ENCODE measurements at places on chromosomes 7 and 10.

DNA sequence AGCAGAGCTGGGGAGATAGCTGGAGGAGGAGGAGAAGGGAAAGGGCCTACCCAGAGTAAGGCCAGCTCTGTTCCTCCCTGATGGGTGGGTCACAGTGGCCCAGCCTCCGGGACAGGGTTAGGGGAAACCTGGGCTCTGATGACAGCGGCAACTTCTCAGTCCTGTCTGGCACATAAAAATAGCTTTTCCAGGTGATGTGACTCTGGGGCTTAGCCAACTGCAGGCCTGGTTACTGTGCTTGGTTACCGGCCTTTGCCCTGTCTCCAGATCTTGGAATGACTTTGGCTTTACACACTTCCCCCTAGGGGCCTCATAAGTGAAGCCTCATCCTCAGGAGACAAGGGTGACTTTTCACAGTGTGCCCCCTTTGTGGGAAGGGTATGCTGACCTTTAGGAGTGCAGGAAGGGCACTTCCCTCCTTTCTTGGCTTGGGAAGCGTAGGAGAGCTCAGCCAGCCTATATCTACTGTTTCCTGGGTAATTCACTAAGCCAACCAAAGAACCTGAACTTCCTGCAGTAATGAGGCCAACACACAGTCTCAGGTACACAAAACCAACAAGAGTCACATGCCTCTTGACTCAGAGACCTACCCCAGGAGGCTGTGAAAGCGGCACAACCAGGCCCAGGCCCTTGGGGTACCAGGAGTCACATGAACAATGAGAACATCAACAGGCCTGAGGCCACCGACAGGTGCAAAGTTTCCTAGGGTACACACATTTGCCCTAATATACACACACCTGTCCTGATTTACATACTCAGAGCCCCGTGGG lies 11.7 kb upstream of the HILPDA start:
- no peak for DNase-seq

GRCh38 chr10:50590935-50591334 lies 32.8 kb downstream of the SGMS1 start:
- no peak for DNase-seq

DNA sequence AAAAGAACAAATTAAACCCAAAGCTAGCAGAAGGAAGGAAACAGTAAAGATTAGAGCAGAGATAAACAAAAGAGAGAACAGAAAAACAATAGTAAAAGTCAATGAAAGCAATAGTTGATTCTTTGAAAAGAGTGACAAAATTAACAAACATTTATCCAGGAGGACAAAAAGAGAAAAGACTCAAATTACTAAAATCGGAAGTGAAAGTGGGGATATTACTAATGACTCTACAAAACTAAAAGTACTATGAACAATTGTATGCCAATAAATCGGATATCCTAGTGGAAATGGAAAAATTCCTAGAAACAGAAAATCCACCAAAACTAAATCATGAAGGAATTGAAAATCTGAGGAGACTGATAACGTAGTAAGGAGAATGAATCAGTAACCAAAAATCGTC lies 96.3 kb downstream of the SNX13 start:
- DNase-seq, result no peak

GRCh38 chr10:119521443-119522204 lies 20.9 kb downstream of the RGS10 start:
- no peak for DNase-seq

GRCh38 chr7:151389768-151390597 lies 19.9 kb downstream of the WDR86 start:
- DNase-seq, result no peak

GRCh38 chr10:119812684-119813083 lies 60.0 kb downstream of the MCMBP start:
- no peak for DNase-seq

- no peak for DNase-seq
Measured at GRCh38 chr7:131164025-131164925, 163.4 kb upstream of the MKLN1 start.

DNA sequence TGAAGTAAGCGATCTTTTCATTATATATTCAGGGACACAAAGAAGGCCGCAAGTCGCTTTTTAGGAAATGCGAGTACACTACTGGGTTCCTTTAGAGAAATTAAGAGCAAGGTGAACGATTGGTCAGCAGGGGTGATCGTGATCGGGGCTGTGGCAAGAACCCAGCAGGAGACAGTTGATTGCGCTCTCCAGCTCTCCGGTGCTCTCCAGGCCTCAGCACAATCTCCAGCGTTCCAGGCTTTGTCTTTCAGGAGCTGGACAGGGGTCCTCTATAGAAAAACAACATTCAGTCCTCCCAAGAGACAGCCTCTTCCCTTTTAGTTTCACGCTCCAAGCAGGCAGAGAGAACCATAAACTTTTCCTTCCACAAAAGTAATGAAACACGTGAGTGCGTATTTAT lies 170.5 kb upstream of the KLF6 start:
- peak; percentile 23 for DNase-seq

GRCh38 chr10:33732161-33732680 lies 397.8 kb upstream of the NRP1 start:
- no peak for DNase-seq

DNA sequence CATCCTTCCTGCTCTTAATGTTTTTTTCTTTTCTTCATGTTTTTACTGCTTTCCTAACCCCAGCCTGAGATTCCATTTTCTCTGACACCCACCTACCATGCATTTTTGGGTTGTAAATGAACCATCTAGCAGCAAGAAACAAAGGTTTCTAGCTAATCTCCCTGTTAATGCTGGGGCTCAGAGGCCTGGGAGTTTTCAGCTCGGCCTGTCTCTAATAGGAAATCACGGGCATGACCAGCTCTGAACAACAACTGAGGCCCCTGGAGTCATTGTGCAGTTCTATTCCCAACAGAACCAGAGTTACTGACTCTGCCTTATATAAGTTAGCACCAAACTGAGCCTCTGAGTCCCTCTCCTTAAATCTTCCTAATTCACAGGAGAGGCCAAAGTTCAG lies 134.8 kb downstream of the CFAP58 start:
- no peak for DNase-seq

- no peak for DNase-seq
Measured at GRCh38 chr7:27551803-27552400, 110.8 kb downstream of the HIBADH start.

DNA sequence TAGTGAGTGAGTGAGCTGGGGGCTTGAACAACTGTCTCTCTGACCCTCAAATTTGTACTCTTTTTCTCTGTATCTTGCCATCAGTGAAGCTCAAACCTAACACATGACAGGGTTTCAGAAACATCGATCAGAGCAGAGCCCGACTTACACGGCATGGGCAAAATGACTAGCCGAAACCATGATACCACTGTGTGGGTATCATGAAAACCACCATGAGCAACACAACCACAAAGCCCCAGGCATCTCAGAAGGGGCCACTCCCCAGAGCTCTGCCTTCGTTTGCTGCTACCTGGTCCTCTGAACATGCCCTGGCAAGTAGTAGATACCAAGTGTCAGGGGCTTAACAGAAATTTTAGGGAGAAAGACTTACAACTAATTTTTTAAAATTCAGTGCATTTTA lies 308.5 kb downstream of the WDR11 start:
- DNase-seq, result no peak

DNA sequence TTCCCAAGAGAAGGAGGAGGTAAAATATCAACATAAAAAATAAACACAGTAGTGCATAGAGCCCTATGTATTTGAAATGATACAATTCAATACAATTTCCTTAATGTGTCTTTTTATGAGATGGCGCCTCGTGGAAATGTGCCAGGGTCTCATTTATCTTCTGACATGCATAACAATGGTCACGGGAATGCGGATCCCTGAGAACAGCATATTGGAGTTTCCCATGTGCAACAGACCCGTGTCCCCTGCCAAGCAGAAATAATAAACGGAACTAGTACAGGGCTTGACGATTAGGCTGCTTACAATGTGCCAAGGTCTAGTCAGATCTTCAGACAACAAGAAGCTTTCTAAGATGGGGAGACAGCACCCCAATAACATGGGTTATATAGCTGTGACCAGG lies 217.9 kb downstream of the ARHGAP21 start:
- DNase-seq, result no peak

- DNase-seq, result no peak
Measured at GRCh38 chr10:19705250-19705649, 111.0 kb upstream of the PLXDC2 start.

DNA sequence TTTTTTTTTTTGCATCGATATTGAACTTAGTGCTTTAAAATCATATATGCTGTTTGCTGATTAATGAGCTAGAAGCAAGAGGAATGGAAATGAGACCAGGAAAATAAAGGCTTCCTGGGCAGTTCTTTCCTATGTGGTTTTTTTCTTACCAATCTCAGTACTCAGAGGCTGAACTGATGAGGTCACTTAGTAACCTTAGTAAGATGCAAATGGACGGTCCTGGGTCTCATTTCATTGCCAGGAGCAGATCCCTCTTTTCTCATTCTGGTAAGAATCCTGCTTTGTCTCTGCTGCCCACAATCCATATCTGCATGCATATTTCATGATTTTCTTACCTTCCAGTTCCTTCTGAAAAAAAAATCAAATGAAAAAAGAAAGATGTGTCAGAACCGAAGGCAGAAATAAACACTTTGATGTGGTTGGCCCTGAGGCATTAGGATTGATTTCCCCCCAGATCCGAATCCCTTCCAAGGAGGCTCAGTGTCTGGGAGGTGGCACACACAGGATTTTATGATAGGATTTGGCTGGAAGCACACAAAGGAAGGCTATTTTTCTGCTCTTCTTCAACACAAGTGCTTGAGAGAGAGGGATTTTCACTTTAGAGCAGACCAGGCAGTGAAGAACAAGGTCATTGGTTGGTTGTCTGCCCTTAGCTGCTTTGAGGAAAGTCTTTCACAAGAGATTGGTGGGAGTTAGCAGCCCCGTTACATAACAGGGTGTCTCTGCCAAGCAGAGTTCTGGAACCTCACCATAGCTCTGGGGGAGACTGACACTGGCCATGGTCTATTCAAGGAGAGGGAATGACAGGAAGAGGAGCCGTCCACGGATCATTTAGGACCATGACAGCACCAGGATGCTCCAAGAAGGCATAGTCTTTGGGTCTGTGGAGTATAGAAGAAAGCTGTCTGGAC lies 150.0 kb downstream of the CAMK1D start:
- DNase-seq, result no peak

DNA sequence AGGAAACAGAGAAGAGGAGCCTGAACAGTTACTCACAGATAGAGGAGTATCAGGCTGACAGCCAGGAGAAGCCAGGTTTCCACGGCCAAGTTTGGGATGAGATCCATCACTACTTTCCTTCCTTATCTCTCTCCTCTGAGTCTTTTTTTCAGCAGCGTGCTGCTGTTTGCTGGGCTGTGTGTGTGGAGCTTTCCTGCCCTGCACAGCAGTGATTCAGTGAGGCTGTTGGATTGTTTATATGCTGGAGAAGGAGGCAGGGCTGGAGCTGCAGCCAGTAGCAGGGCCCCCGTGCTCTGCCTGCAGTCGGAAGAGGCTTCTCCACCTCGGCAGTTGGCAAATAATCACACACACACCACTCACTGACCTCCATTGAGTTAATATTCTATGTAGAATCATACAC lies at the start of gene CYP3A7:
Gene CYP3A7, minus strand, starts transcription at position 210 of the 400 bp plus-strand sequence. Its CDS starts 103 bp downstream, at position 107.
- DNase-seq, result no peak

GRCh38 chr7:50660830-50661175 lies 95.6 kb upstream of the DDC start:
- no peak for DNase-seq

GRCh38 chr7:44461387-44461786 lies 29.1 kb downstream of the NUDCD3 start:
- no peak for DNase-seq

- no peak for DNase-seq
Measured at GRCh38 chr7:26594553-26594952, 269.8 kb downstream of the SKAP2 start.

GRCh38 chr7:117841011-117841410 lies 32.2 kb downstream of the CTTNBP2 start:
- DNase-seq, result no peak

- no peak for DNase-seq
Measured at GRCh38 chr7:134368851-134369544, 52.3 kb upstream of the SLC35B4 start.

- DNase-seq, result no peak
Measured at GRCh38 chr10:992871-993270, 4.6 kb downstream of the GTPBP4 start.

DNA sequence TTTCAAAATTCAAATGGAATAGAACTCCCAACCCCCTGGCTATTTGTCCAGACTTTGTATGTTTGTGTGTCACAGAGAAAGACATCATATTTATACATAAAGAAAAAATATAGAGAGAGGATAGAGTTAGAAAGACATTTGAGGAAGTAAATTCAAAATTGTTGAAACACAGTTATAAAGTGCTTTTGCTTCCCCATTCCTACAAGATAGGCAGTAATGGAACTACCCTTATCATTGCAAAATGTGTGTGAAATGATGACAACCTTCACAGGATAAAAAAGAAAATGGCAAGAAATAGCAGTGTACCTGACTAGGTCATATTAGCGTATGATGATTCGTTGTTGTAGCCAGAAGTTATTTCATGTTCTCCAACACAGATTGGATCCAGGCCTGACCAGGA lies 63.1 kb downstream of the FZD1 start:
- DNase-seq, result no peak

GRCh38 chr10:131843881-131844284 lies 56.9 kb upstream of the PPP2R2D start:
- no peak for DNase-seq

DNA sequence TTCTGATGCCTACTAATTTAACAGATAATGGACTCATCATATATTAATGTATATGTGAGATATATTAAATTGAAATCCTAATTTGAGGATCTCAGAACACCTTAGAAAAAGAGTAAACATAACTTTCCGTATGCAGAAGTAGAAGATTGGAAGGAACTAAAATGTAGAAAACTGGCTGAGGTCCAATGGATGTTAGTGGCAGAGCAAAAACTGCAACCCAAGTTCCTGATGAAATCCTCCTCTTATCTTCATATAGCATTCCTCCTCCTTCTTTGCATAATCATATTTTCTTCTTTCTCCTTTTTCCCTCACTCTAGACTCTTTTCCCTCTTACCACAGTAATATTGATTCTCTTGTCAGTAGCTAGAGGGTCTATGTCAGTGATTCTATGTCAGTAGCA lies 6.0 kb downstream of the INA start:
- DNase-seq, result no peak

- no peak for DNase-seq
Measured at GRCh38 chr10:75726522-75727483, 295.4 kb downstream of the LRMDA start.

DNA sequence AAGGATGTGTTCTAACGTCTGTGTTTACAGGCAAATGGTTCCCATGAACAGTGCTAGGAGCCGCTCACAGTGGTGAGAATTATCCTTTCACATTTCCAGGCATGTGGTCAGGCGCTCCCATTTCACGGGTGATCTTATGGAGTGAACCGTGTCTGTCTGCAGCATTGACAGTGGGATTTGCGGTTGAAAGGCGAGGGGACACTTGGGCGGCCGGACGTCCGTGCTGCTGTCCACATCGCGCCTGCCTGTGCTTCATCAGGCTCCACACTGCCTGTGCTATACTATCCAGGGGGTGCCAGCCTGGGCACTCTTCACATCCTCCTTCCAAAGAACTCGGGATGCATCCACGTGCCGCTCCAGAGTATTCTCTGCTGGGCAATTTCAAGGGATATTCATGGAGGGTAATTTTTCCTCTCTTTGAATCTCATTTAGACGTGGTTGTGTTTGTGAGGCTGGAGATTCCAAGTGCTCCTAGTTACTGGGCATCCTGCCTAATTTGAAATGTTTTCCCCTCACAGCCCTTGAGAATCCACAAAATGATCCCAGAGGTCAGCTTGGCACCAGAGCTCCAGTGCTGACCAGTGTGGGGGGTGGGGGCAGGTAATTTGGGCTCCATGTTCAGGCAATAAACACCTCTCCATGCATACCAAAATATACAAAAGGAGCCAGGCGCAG lies 61.9 kb upstream of the EBF3 start:
- no peak for DNase-seq
